ENCODE measurements at places on chromosomes 6 and 20.

- no peak for DNase-seq
Measured at GRCh38 chr6:113758826-113759574, 98.1 kb upstream of the MARCKS start.

DNA sequence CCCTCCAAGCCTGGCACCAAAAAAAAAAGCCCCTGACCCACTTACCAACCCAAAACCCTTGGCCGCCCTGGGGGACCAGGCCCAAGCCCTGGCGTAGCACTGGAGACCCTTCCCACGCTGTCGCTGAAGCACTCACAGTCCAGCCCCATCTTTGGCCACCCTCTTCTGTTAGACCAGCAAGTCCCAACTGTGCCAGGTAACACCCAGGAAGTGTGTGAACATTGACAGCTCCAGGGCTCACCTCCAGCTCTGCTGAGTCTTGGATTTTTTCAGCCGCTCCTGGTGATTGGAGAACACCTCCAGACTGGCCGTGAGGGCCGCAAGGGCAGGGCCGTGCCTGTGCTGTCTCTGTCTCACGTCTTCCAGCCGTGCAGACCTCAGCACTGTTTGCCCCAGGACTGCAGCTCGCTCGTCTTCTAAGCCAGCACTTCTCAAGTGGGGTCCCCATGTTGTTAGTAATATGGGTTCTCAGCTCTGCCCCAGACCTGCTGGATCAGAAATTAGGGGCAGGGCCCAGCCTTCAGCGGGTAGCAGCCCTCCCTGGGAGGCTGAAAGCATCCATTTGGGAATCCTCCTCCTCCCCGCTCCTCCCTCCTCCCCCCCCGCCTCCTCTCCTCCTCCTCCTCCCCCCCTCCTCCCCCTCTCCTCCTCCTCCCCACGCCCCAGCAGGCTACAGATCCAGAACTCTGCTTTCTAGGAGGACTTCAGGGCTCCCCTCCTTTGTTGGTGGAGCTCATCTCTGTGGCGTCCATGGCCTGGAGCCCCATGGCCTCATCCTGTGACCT is 18.1 kb downstream of the NPEPL1 start:
- DNase-seq, result no peak

DNA sequence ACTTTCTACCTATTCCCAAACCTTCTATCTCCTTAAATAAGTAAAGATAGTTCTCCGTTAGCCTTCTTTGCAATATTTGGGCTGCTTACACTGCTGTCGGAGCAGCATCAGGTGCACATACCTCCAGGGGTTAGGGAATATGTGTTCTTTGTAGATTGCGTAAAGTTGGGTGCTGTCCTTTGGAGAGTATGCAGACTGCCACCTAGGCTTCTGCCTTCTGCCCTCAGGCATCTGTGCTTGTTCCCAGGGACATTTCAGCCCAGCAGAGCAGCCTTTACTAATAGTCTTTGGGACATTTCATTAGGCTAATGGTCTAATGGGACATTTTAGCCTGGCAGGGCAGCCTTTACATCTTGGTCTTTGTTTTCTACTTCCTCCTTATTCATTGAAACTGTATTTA is 260.6 kb downstream of the TPBG start:
- no peak for DNase-seq

- DNase-seq, result no peak
Measured at GRCh38 chr6:111478749-111479148, 4.3 kb downstream of the REV3L start.

DNA sequence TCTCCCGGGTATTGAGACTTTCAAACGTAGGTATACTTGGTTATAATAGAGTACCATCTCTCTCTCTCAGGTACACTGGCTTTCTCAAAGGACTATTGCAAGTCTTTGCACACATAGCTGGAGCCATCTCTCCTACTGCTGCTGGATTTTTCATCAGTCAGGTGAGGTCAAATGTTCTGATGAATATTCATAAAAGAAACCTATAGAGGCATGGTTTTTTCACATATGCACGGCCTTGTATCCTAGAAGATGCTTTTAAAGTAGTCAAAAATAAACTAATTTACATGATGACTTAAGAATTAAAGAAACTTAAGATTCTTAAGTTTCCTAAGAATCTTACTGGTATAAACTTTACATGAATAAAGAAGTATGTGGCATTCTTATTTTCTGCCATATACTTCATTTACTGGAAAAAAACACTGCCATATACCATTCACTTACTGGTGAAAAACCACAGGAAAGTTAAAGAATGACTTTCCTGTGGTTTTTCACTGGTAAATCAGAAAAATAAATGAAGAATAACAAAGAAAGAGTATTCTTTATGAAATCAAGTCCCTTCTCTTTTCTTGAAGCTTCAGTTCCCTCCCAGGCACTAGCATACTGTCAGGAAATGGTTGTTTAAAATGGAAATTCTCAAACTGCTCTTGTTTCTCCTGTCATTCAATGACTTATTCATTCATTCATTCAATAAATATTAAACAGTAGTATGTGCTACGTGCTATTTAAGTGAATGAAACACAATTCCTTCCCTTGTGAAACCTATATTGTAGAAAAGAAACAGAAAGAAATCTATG is 23.5 kb downstream of the SLC17A4 start:
- DNase-seq, result no peak

- DNase-seq, result no peak
Measured at GRCh38 chr6:165049362-165049761, 260.0 kb downstream of the C6orf118 start.

DNA sequence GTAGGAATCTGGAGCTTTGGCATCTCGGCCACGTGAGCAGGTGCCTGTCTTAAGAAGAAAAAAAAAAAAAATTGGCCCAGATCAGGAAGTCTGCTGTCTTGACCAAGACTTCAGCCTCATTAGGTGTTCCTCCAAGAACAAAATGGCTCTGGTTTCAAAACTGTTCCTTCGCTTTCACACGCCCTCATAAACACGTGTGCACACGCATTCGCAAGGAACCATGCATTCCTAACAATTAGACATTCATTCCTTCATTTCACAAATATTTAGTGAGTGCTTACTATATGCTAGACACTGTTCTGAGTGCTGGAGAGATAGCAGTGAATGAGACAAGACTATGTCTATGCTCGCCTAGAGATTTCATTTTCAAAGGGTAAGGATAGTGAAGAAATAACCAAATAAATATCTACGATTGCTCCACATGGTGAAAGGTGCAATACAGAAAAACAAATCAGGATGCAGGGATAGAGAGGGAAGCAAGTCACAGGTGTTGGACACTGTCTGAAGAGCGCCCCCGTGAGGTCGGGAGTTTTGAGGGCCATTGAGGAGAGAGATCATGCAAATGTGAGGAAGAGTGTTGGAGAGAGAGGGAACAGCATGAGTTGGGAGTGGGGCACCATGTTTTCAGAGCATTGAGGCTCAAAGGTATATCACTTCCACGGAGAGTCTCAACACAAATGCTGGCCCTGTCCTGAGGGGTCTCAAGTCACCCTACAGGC is 53.3 kb downstream of the CCDC170 start:
- DNase-seq, result no peak

DNA sequence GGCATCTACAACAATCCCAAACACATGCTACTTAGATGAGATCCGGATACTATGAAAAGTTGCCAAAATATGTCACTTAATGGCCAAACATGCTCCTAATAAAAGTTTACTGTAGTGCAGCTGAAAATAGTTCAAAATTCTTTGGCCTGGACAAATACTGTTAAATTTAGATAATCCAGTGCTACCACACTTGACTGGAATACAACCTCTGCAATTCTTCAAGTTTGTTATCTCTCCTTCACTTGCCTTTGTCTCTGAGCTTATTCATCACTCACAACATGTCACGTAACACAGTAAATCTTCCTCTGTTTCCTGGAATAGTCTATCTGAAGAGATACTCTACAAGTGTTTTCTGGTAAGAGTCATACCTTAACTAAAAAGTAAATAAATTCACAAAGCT is 10.5 kb upstream of the PLN start:
- DNase-seq, result no peak

DNA sequence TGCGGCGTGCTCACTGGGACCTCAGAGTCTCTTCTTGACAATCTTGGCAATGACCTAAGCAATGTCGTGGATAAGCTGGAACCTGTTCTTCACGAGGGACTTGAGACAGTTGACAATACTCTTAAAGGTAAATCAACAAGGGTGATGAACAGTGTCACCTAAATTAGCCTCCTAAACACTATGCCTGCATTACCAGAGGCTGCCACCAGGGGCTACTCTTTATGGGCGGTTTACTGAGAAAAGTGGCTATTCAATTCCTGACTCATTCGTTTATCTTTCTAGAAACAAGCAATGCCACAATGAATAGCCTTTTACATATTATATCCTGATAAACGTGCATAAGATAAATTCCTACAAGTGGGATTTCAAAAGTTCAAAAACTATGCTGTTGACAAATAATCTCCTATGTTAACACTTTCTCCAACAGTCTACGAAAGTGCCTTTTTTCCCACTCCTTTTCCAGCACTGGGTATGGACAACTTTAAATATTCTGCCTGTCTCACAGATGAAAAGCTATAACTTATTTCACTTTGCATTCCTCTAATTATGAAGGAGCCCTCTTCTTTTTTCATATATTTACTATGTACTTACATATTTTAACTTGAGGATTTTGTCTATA is 1.3 kb downstream of the BPIFA2 start:
- no peak for DNase-seq

GRCh38 chr6:91298543-91299145 is 711.8 kb upstream of the MAP3K7 start:
- DNase-seq, result no peak

DNA sequence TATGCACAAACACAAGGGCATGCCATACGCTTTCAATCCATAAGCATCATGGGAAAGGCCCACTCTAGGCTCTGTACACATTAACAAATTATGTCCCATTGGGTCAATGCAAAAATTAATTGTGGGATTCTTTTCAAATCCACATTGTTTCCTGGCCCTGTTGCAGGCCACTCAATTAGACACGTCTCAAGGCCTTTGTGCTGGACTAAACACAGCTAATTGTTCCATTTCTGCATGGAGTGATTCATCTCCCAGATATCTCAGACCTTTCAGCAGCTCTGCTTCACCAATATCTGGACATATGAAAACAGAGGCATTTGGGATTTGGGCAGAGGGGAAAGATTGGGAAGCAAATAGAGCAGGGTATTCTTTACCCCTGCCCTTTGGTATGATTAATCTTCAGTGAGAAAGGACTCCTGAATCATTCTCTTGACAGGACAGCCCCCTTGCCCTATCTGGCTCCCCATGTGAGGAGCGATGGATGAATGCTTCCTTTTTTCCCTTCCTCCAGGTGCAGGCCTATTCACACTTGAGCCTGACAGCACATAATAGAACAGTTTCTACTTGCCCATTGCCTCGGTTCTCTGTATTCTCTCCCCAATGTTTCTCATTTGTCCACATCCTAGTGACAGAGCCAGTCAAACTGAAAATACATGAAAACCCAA is 547.6 kb downstream of the HAO1 start:
- DNase-seq, result no peak

GRCh38 chr6:31621991-31622390 is 1.5 kb downstream of the PRRC2A start:
- DNase-seq, result no peak

- peak; percentile 10 for DNase-seq
Measured at GRCh38 chr20:11453430-11453829, 464.3 kb upstream of the BTBD3 start.

DNA sequence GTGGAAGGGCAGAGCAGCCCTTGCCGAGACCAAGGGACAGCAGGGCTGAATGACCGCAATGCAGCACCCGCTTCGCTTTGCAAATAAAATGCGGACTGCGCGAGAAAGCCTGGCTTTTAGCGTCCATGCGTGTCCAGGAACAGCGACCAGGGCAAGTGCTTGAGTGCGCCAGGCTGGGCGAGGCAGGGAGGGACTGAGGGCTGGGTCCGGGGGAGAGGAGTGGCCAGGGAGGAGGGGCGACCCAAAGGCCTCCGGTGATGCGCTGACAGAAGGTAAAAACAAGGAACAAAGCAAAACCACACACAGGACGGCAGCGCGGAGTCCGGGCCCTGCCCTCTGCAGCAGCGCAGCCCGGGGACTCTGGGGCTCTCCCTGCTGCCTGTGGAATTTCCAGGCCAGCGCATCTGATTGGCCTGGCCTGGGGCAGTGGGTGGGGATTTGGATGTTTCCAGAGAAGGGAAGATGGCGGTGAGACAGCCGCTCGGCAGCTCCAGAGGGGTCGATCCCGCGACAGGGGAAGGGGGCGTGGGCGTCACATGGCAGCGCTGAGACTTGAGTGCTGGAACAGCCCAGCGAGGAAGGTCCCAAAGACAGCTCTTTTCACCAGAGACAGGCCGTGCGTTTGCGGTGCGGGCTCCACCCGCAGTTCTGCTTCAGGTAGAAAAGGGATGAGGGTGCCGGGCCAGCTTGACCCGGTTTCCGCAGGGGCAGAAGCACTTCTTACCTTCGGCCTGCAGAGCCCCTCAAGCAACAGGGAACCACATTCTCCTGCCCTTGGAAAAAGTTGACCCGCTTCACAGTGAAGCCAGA is 51.8 kb downstream of the SSR1 start:
- peak; percentile 96 for DNase-seq

DNA sequence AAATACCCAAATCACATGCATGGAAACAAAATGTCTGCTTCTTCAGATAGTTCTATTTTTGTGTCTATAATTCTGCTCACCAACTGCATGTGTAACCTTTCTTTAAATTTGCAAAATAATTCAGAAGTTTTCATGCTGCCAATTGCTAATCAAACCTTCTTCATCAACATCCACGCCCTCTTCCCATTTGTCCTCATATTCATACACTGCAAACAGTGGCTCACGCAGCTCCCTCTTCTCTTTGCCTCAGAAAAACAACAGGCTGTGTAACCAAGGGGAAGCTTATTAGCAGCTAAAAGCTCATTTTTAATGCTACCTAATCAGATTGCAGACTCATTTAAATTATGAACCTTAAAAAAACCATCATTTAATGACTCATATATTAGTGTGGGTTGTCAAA is 555.0 kb upstream of the EPHA7 start:
- DNase-seq, result no peak

GRCh38 chr6:24761193-24761835 is 13.4 kb upstream of the GMNN start:
- no peak for DNase-seq

GRCh38 chr20:49275216-49275615 is 2.6 kb downstream of the ZNFX1 start:
- DNase-seq, result no peak

- DNase-seq, result no peak
Measured at GRCh38 chr6:90190752-90191395, 105.8 kb downstream of the BACH2 start.

GRCh38 chr20:62921119-62921687 is 5.1 kb downstream of the DIDO1 start:
- DNase-seq, result peak; percentile 83

- no peak for DNase-seq
Measured at GRCh38 chr6:44020148-44020547, 107.1 kb downstream of the MRPL14 start.

DNA sequence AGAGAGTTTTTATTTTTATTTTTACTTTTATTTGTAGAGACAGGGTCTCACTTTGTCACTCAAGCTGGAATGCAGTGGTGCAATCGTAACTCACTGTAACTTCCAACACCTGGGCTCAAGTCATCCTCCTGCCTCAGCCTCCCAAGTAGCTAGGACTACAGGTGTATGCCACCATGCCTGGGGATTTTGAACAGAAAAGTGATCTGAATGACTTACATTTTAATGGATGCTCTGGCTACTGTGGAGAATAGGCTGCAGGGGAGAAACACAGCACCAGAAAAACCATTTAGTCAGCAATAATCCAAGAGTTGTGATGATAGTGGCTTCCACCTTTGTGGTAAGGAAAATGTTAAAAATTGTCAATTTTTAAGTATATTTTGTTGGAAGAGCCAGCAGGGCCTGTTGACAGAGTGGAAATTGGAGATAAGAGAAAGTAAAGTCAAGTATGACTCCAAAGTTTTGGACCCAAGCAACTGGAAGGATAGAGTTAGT is 106.0 kb upstream of the LOC128125822 start:
- DNase-seq, result no peak

GRCh38 chr6:36296240-36296639 is 26.4 kb downstream of the PNPLA1 start:
- DNase-seq, result no peak

All from HTR-8/SVneo (cell line).